C1 segment of cervical spinal cord (tissue), 14 donors: ENCODE measurements at places on chromosomes 7 and 10.

GRCh38 chr10:124285587-124286527, 132.9 kb downstream of the OAT start:
- no peak for DNase-seq

- DNase-seq = no peak
Measured at GRCh38 chr10:86004337-86004736, 362.3 kb downstream of the GRID1 start.

DNA sequence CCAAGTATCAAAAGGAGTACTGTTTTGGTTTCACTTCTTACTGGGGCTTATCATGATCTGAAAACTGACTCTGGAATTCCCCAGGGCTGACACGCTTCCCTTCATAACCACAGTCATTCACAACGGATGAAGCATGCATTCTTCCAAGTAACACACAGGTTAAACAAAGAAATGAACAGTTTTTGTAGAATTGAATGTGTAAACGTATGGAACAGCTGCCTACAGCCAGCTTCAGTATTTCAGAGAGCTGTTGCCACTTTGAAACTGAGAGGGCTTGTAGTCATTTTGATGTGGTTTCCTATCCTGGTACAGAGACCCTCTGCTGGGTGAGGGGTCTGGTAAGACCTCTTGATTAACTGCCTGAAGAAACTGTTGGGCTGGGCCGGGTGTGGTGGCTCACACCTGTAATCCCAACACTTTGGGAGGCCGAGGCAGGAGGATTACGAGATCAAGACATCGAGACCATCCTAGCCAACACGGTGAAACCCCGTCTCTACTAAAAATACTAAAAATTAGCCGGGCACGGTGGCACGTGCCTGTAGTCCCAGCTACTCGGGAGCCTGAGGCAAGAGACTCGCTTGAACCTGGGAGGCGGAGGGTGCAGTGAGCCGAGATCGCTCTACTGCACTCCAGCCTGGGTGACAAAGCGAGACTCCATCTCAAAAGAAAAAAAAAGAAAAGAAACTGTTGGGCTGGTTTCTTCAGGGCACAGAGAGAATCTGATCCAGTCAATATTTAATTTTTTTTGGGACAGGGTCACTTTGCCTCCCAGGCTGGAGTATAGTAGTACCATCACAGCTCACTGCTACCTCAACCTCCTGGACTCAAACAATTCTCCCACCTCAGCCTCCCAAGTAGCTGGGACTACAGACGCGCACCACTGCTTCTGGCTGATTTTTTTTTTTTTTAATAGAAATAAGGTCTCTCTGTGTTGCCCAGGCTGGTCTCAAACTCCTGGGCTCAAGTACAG, 4.7 kb downstream of the NFE2L3 start:
- DNase-seq = no peak

- no peak for DNase-seq
Measured at GRCh38 chr7:130149281-130150139, 55.7 kb downstream of the TMEM209 start.

DNA sequence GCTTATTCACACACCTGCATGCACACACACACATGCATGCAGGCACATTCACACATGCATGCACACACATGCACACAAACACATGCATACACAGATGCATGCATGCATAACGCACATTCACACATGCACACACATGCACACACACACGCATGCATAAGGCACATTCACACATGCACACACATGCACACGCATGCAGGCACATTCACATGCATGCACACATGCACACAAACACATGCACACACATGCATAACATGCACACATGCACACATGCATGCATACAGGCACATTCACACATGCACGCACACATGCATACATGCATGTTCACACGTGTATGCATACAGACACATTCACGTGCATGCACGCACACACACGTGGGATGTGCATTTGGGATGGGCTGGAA, 165.8 kb downstream of the PAXIP1 start:
- DNase-seq = no peak

- DNase-seq = no peak
Measured at GRCh38 chr10:2462581-2462980, 604.8 kb upstream of the PFKP start.

GRCh38 chr10:113767222-113767621, 15.7 kb downstream of the PLEKHS1 start:
- no peak for DNase-seq

GRCh38 chr10:11468126-11468742, 143.2 kb downstream of the USP6NL start:
- DNase-seq = no peak

- no peak for DNase-seq
Measured at GRCh38 chr10:82252081-82252480, 377.1 kb downstream of the NRG3 start.

DNA sequence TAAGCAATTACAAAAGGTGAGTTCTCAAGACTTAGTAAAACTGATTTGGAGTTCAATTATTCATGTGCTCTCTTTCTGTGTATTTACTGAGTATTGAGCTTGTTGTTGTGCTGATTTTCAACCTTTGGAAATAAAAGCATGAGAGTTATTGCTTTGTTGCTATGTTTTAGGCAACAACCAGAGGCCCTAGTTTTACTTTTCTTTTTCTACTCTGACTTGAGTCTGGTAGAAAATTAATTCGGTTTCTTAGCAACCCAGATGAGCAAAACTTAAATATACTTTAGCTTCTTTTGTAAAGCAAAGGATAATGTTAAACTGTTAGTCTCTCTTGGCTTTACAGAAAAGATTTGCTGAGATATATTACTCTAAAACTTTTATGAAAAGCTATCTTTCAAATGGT, 66.4 kb upstream of the SCIN start:
- no peak for DNase-seq

GRCh38 chr7:74307738-74308505, 18.7 kb downstream of the CLIP2 start:
- no peak for DNase-seq

GRCh38 chr7:11128498-11128897, 154.8 kb downstream of the PHF14 start:
- no peak for DNase-seq

DNA sequence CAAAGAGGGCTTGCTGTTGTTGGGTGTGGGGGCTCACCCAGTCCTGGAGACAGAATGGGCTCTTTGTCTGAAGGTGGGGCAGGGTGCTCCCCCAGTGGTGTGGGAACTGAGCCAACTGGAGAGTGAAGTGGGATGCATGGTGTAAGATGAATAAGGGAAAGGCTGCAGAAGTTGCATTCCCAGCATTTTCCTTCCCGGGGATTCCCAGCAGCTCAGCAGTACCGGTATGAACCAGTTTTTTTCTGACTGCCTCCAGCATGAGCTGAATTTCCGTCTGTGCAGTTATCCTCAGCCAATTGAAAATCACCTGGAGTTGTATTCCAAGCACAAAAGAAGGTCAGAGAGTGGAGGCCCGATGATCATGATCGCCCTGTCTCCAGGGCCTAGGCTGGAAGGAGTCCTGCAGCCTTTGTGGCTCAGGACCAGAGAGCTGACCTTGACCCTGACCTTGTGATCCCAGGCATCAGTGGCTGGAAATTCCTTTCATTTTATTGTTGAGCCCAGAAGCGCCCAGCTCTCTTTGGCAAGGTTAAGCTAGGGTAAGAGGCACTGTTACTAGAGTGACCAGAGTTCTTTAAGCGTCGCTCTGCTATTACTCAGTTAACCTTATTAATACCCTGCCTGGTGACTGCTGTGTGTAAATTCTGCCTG, 33.4 kb downstream of the OGDH start:
- no peak for DNase-seq

DNA sequence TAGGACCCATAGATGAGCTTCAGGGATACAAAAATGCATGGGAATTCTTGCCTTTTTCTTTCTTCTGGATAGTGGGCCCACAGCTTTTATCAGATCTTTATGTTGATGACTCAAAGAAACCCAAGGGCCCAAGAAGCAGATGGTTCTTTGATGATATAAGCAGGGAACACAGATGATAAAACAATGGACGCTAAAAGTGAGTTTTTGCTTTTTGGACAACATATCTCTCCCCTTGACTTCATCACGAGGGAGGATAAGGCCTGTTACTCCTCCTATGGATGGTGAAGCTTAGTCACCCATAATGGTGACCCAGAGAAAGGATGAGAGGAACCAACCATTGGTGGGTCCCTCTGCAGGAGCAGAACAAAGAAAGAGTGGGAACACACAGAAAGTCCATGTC, 6.5 kb upstream of the OGA start:
- no peak for DNase-seq

- DNase-seq = no peak
Measured at GRCh38 chr7:104962781-104963180, 51.2 kb upstream of the KMT2E start.

GRCh38 chr10:81297292-81297691, 577.7 kb upstream of the NRG3 start:
- no peak for DNase-seq

GRCh38 chr7:155283565-155284194, 14.0 kb upstream of the INSIG1 start:
- no peak for DNase-seq

DNA sequence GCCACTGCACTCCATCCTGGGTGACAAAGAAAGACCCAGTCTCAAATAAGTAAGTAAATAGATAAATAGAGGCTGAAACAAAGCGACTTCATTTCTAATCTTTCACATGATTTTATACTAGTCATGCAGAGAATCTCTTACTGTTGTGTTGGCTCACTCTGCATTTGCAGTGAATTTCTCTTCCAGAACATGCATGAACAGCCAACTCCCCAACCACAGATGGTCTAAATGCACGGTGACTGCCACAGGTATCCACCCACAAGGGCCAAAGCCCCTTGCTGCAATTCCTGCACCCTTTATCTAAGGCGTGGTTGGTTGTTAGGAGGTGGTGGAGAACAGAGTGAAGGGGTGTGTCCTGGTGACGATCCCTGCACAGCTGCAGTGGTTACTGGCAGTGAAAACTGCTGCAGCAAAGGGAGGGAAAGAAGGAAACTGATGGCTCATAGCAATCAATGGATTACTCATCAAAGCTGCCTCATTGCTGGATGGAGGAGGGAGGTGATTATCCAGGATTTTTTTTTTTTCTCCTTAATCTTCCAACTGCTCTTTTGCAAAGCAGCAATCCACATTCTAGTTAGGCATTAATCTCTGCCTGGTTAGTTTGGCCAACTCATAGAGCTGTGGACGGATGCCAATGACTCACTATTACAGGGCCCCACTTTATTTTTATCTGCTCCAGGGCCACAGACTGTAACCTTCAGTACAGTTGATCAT, 50.6 kb downstream of the PRTFDC1 start:
- DNase-seq = peak; percentile 20

DNA sequence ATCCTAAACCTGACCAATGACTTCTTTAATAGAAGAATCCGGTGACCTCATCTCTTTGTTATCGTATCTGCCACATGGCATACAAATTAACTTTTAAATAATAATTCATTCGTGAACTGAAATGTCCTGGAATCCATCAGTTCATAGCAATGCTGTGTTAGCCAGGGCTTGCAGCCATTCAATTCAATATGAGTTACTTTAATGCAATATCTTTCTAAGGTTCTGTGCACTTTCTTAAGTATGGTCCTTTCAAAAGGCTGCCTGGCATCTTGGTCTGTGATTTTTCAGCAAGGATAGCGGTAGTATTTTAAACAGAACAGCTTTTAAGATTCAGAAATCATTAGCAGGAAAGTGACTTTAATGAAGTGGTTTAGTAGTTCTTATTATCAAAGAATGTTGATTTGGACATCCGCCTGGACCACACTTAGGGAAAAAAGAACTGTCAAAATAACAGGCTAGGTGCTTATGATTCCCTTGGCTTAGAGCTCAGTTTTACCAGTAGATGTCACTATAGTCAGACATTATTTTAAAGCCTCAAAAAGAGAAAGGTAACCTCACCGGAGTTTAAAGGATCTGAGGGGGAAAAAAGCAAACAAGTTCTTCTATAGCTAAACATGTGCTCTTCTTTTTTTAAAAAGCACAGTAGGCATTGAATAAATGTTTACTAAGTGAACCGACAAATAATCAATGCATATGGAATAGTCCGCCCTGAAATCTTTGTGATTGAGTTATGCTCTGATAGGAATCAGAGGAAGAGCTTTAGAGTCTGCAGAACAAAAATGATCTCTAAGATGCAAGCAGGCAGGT, 22.7 kb downstream of the SLC35G1 start:
- no peak for DNase-seq

GRCh38 chr7:57432583-57432982, 17.4 kb upstream of the ZNF716 start:
- no peak for DNase-seq

GRCh38 chr7:30863706-30864035, 48.0 kb upstream of the AQP1 start:
- no peak for DNase-seq

DNA sequence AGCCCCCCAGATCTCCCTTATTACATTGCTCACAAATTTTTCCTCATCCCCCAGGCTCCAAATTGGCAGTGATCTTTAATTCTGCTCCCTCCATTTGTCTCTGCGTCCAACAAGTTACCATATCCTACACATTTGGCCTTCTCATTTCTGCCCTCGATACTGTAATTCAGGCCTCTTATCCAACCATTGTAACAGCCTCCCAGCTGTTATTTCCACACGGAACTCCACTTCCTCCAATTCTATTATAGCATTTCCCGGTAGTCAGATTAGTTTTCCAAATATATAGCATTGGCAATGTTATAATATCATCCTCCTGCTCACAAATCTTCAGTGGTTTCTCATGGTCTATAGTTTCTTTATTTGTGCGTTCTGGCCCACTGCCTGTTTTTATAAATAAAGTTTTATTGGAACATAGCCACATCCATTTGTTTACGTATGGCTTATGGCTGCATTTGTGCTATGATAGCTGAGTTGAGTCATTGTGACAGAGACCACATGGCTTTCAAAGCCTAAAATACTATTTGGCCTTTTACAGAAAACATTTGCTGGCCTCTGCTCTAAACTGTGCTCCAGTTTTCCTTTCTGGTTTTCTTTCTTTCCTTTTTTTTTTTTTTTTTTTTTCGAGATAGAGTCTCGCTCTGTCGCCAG, 126.5 kb upstream of the ZNF438 start:
- DNase-seq = no peak

- DNase-seq = no peak
Measured at GRCh38 chr10:71964743-71965515, 734 bp downstream of the CHST3 start.

- peak; percentile 27 for DNase-seq
Measured at GRCh38 chr7:4882169-4883032, 1.1 kb downstream of the RADIL start.

DNA sequence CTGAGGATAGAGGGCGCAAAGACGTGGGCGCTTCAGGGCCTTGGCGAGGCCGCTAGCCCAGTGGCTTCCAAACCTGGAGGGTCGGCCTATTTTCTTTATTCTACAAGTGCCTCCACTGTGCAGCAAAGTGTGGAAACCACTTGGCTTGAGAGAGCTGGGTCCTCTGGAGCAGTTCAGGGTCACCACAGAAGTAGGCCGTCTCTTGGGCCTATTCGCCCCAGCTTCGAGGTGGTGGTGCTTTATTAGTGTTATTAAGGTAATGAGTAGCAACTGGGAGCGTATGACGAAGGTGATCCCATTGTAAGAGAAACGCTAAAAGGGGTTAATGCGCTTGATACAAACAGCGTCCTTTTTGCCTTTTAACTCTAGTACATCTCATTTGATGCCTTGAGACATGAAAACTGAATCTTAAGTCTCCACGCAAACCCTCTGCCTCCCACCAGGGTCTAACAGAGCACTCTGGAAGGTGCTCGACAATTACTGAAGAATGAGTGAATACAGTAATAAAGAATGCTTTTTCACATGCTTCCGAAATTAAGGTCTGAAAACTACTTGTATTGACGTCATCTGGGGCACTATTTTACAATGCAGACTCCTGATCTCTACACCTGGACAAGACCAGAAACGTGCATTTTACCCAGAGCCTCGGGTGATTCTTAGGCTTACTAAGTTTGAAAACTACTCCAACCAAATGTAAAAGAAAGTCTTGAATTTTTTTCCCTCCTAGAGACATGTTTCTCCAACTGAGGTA, 647 bp upstream of the GSAP start:
- DNase-seq = no peak

GRCh38 chr7:128037880-128038619, 6.8 kb upstream of the LRRC4 start:
- no peak for DNase-seq
